Activated CD4-positive, alpha-beta T cell treated with anti-CD3 and anti-CD28 coated beads, Interleukin-2, amount 50 U/mL, for 4 hours (primary cell): ENCODE measurements at places on chromosomes 7 and 10.
A peak's percentile ranks its signal among the peaks of the same experiment; 100 is the strongest.

GRCh38 chr10:2861632-2862210, 205.6 kb upstream of the PFKP start:
- no peak for DNase-seq

- DNase-seq: no peak
Measured at GRCh38 chr7:147941381-147941780, 649.2 kb upstream of the C7orf33 start.

GRCh38 chr10:102745157-102745556, 1.4 kb downstream of the WBP1L start:
- no peak for DNase-seq

- no peak for DNase-seq
Measured at GRCh38 chr10:121926671-121927317, 1.0 kb downstream of the ATE1 start.

GRCh38 chr7:29359482-29360093, 165.0 kb downstream of the CHN2 start:
- DNase-seq: no peak

DNA sequence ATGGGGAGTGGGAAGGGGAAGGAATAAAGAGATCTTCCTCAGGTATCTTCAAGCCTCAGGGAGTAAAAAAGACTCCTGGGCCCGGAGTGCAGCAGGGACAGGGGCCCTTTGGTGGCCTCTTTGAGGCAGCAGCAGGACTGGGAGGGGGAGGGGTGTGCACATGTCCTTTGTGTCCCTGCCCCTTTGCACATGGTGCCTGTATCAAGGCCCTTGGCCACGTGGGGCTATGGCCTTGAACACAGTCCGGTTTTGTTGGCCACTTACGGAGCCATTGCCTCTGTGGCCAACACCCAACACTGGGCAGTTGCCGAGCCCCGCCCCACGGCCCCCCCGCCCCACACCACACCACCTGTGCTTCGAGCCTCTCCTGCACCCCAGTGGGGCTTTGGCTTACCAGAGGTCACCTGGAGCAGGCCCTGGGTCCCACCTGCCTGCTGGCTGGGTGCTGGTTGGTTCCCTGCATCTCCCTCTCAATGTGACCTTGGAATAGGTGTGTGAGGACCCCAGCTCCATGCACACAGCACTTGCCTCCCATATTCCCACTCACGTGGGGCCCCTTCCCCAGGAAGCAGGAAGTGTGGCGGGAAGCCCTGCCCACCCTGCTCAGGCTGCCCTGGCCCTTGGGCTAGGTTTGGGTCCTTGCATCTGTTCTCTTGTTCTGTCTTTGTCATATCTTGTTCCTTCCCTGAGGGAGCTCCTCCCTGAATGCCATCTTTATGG, 5.4 kb downstream of the SAP25 start:
- DNase-seq: no peak

GRCh38 chr10:17075533-17076359, 53.9 kb downstream of the CUBN start:
- no peak for DNase-seq

- DNase-seq: no peak
Measured at GRCh38 chr10:8614054-8614565, 559.6 kb downstream of the GATA3 start.

- no peak for DNase-seq
Measured at GRCh38 chr10:24652381-24652957, 71.2 kb downstream of the ARHGAP21 start.

GRCh38 chr7:113100121-113100603, 13.5 kb upstream of the GPR85 start:
- DNase-seq: no peak

GRCh38 chr10:71516890-71517289, 120.2 kb downstream of the CDH23 start:
- DNase-seq: no peak

DNA sequence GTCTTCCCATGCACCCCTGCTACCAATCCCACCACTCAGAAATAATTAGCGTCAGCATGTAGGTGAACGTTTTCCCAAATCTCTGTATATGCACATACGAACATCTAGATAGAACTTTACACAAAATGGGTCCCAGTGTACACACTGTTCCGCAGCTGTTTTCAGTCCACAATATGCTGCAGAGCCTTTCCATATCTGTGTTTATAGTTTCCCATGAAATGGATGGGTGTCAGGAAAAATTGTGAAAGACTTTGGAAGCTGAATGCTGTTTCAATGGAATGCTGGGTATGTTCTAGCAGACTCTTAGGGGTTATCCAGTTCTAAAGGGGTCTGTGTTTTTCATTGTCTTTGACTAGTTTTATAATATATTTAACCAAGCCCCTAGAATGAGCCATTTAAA, 13.8 kb downstream of the GRK5 start:
- no peak for DNase-seq

DNA sequence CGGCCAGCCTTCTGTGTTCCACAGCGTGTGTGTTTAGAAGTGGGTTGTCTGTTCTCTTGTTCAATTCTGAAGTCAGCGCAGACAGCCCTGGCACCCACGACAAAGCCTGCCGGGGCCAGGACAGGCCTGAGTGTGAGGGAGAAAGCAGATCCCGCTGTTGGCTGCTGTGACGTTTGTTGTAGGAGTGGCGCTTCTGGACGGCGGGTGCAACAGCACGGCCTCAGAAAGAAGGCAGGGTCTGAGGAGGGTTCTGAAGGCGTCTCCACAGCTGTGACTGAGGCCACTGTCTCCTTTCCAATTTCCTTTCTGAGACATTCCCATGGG, 76.2 kb downstream of the VIPR2 start:
- DNase-seq: no peak

DNA sequence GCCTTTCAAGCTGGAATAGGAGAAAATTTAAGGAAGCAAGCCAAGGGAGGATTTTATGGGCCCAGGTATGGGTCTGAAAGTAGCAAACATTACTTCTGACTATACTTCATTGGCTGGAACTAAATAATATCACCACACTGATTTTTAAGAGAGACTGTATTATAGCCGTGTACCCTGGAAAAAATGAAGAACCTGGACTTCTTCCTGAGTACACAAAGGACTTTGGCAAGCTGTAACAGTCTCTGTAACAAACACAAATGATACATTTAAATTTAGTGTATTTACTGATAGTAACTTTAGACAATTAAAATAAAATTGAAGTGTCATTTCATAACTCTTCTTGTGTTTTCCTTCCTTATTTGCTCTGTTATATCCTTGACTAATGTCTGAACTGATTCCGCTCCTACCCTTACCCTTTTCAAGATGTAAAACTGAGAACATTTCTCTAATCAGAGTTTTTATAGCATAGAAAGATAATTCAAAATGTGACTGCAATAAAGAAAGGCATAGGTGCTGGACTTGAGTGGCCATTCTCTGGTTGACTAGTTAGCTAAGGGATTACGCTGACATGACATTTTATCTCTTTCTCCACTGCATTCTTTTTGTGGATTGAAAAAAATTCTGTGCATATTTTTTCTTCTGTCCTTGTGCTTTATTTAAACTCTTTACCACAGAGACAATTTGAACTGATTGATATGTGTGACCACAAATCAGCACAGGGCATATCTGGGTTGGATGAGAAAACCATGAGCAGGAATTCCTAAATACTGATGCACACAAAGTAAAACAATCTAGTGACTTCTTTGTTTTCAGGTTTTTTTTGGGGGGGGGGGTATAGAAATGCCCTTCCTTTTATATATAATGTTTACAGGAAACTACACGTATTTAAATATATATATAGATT, 349.7 kb downstream of the MDFIC start:
- DNase-seq: no peak

- DNase-seq: no peak
Measured at GRCh38 chr7:82729172-82730030, 285.8 kb upstream of the CACNA2D1 start.

GRCh38 chr10:127344346-127344745, 148.0 kb upstream of the INSYN2A start:
- DNase-seq: no peak

DNA sequence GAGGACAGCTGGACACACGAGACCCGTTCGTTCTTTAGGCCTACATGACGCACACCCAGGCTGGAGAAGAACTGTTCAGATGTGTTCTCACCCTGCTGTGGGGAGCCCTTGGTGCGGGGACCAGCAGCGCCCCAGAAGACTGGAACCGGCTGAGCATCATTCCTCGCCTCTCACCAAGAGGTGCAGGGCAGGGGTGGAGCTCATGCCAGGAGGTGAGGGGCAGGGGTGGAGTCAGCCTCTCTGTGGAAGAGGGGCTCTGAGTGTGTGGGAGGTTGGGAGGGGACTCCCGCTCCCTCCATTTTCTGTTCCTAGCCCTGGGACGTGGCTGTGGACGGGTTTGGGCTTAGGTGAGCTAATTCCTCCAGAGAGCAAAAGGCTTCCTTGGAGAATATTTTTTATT, 66.0 kb upstream of the SHH start:
- no peak for DNase-seq

DNA sequence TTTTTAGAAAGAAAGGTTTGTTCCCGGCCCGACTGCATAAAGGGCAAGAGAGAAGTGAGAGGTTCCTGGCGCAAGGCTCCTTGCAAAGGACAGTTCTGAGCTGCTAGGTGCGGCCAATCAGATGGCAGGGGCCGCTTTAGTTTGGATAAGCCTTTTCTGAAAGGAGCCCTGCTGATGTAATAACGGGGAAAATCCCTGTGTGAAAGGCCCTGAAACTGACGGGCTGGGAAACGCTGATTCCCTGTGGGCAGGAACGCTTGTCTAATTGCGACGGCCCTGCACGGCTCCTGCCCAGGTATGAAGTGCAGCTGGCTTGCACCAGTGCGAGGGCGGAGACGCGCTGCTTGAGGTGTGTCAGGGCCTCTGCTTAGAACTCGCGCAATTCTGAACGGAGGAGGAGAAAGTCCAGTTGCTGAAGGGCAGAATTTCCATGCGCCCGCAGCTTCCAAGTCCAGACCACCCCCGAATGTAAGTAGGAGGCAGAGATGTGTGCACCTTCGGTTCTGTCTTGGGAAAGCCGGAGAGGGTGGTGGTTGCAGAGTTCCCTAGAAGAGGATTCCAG, 30.5 kb downstream of the TACC2 start:
- no peak for DNase-seq

- DNase-seq: no peak
Measured at GRCh38 chr10:103724771-103725170, 130.6 kb downstream of the SH3PXD2A start.

DNA sequence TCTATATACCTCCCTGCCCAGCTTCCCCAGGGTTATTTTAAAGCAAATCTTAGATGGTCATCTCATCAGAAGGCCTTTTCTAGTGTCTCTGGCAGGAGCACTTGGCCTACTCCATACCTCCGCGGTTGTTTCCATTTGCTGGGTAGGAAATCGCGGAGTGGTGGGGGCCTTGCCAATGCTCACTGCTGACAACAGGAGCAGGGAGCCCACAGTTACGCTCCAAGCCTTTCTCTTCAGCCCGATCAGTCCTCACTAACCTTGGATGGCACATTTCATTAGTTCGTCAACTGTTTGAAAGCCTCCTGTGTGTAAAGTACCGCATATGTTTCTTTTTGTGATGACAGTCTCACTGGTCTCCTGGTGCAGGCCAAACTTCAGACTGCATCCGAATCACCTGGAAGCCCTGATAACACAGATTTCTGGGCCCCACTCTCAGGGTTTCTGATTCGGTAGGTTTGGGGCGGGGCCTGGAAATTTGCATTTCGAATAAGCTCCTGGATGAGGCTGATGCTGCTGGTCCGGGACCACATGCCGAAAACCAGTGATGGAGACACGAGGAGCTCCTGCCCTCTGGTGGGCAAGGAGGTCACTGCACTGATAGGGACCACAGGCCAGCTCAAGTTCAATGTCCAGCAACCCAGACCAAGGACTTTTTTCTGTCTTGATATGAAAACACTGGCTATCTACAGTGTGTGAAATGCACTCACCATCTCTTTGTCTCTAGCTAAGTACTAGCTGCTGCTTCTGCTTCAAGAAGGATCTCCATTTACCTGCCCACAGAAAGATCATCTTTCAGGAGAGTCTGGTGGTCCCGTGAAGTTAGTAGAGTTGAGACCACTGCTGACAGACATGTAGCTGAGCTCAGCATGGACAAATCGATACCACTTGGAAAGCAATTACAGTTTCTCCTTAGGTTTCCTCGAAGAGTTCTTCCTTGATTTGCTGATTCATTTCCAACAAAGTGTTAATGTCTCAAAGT, 14.0 kb downstream of the LRGUK start:
- peak; percentile 23 for DNase-seq

DNA sequence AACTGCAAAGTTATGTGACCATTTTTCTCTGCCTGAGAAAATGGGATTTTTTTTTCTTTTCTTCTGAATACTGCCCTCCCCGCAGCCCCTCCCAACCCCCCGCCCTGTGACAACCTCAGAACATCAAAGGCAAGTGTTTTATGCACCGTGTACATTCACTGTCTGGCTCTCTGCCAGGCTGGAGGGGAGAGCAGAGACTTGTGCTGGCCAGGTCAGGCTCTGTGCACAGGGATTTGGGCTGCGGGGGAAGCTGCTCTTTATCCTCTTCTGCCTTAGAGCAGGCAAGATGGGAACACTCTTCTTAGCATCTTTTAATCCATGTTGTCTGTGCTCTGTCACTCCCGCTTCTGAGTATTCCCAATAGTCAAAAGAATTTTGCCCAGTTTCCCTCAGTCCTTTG, 195.1 kb downstream of the CCSER2 start:
- DNase-seq: no peak

DNA sequence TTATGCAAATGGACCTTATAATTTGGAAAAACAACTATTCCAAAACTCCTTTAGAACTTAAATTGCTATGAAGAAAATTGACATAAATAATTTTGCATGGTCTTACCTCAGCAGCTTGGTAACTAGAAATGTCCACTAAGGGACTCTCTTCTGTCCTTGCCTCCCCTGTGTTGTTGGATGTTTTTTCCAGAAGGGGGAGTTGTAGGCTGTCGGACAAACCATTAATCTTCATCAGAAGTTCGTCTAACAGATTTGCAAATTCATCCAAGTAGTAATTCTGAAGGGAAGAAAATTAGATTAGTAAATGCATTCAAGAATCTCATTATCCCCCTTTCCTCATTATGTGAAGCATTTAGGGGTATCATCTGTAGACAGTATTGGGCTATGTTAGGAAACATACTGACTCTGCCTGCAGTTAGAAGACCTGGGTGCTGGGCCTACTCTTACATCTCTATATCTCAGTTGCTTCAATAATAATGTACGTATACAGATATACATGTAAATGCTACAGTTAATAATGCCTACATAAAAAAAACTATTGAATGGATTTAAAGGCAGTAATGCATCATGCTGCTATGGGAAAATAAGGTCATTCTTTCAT, 155.6 kb downstream of the PKD1L1 start:
- DNase-seq: no peak

DNA sequence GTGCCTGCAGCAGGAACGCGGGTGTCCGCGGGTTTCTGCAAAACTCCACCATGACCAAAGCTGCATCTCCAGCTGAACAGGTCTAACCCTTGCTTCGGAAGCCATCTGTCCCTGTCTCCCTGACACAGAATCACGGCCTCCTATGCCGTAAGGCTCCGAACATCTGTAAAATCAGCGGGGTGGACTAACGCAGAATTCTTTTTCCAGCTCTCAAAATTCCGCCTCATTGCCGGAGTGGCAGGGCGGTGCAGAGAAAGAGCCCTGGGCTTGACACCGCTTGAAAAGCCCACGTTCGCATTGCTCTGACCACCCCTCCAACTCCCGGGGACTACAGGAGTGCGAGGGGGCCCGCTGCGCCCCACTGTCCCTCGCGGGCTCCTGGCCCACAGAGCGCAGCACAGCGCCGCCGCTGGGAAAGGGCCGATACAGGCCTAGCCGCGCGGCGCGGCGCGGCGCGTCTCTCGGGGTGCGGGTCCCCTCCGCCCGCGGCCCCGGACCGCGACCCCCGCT, 409 bp downstream of the DNMBP start:
- no peak for DNase-seq

GRCh38 chr10:70776455-70777005, 8.6 kb downstream of the TBATA start:
- DNase-seq: no peak
